ENCODE measurements at places on chromosomes 4 and X.

DNA sequence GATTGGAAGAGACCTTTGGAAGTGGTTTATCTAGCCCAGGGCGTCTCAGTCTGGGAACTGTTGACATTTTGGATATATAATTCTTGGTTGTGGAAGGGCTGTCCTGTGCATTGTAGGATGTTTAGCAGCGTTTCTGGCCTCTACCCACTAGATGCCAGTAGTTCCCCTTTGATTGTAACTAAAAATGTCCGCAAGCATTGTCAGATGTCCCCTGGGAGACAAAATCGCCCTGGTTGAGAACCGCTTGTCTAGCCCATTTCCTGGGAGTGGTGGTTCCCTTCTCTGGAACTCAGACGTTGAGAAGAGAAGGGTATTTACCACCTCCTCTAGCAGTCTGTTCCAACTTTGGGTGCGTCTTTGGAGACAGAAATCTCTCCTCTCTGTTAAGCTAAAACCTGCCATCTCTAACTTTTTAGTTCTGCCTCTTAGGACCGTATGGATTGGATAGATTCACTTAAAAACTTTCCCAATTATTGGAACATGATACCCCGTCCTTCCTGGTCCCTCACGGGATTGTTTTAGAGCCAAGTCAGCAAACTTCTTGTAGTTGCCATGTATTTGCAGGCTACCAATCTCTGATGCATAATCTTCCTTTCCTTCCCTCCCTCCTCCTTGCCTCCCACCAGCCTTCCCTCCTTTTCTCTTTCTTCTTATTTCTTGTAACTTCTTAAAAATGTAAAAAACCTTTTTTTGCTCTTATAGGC lies 13.9 kb downstream of the TMEM165 start:
- peaks cover 18% of the 10 kb centered on the region for H3K36me3 ChIP-seq
- no peak overlapping the region for H3K4me3 ChIP-seq
- peak overlapping the region; percentile 14 for H3K27ac ChIP-seq
- DNase-seq: no peak

DNA sequence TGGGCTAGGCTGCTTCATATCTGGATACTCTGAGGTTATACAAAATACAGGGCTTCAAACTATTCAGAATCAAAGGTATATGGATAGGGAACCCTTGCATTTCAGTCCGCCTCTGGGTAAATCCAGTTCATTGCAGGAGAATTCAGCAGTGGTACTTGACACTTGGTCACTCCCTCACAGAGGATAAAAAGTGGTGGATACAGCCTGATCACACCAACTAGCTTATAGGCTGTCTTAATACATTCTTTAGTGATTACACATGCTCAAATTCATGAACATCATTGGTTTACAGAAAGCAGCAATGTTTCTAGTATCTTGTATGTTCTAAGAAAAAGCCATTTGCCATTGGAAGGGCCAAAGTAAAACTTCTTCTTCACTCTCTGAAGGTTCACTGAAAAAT lies 104.8 kb upstream of the PDE5A start:
- no peaks in the 10 kb centered on the region for H3K27me3 ChIP-seq
- H3K4me3 ChIP-seq: no peak overlapping the region
- H3K27ac ChIP-seq: no peak overlapping the region
- no peaks in the 10 kb centered on the region for H3K4me1 ChIP-seq
- DNase-seq: no peak

- H3K27ac ChIP-seq: no peak overlapping the region
- DNase-seq: no peak
- no peaks in the 10 kb centered on the region for H3K36me3 ChIP-seq
- no peaks in the 10 kb centered on the region for H3K27me3 ChIP-seq
- no peak overlapping the region for H3K4me3 ChIP-seq
Measured at GRCh38 chr4:6239486-6239885, 30.2 kb upstream of the WFS1 start.

DNA sequence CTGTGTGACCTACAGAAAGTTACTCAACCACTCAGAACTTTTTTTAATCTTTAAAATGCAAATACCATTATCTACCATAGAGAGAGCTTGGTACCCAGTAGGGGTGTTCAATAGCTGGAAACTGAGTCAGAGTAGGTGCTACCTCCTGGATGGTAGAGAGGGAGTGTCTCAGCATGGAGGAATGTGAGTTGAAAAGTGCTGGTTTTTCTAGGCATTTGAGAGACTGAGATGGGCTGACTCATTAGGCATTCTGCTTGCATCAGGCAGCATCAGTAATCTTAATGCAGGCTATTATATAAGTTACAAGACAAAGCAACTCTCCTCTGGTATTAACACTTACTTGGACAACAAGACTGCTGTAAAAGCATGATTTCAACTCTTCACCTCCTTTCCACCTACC lies 70.9 kb upstream of the ARHGEF9 start:
- no peaks in the 10 kb centered on the region for H3K4me1 ChIP-seq
- no peaks in the 10 kb centered on the region for H3K36me3 ChIP-seq
- DNase-seq: peak; percentile 2
- no peaks in the 10 kb centered on the region for H3K27me3 ChIP-seq
- no peak overlapping the region for H3K4me3 ChIP-seq
- H3K27ac ChIP-seq: no peak overlapping the region

GRCh38 chr4:124703154-124703553 lies 9.4 kb downstream of the ANKRD50 start:
- H3K4me3 ChIP-seq: no peak overlapping the region
- H3K27ac ChIP-seq: no peak overlapping the region
- H3K36me3 ChIP-seq: peaks cover 6% of the 10 kb centered on the region
- H3K4me1 ChIP-seq: no peaks in the 10 kb centered on the region
- peak; percentile 56 for DNase-seq
- H3K27me3 ChIP-seq: no peaks in the 10 kb centered on the region

GRCh38 chr4:39770471-39770870 lies 72.5 kb downstream of the UBE2K start:
- H3K4me3 ChIP-seq: no peak overlapping the region
- no peaks in the 10 kb centered on the region for H3K27me3 ChIP-seq
- H3K27ac ChIP-seq: no peak overlapping the region
- DNase-seq: no peak
- peaks cover 9% of the 10 kb centered on the region for H3K4me1 ChIP-seq

DNA sequence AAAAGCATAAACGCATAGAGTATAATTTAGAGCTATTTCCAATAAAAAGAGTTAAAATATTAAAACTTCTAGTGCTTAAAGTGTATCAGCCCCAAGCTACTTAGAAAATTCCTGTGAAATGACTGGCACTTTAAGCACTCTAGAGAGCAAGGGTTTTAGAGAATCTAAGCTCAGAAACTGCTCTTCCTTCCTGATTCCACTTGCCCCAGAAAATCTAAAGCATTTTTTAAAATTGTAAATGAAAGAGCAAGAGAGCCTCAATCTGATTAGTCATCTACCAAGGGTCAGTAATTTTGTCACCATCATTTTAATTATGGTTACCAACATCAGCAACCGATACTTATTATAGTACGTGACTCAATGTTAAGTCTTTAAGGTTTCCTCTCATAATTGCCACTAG lies 25.0 kb downstream of the CTPS2 start:
- H3K27me3 ChIP-seq: no peaks in the 10 kb centered on the region
- DNase-seq: no peak
- no peak overlapping the region for H3K4me3 ChIP-seq
- H3K27ac ChIP-seq: no peak overlapping the region
- peaks cover 6% of the 10 kb centered on the region for H3K36me3 ChIP-seq

- DNase-seq: no peak
- no peaks in the 10 kb centered on the region for H3K36me3 ChIP-seq
- no peak overlapping the region for H3K4me3 ChIP-seq
- H3K4me1 ChIP-seq: no peaks in the 10 kb centered on the region
- no peak overlapping the region for H3K27ac ChIP-seq
- H3K27me3 ChIP-seq: no peaks in the 10 kb centered on the region
Measured at GRCh38 chr4:80254114-80254513, 12.3 kb upstream of the FGF5 start.

DNA sequence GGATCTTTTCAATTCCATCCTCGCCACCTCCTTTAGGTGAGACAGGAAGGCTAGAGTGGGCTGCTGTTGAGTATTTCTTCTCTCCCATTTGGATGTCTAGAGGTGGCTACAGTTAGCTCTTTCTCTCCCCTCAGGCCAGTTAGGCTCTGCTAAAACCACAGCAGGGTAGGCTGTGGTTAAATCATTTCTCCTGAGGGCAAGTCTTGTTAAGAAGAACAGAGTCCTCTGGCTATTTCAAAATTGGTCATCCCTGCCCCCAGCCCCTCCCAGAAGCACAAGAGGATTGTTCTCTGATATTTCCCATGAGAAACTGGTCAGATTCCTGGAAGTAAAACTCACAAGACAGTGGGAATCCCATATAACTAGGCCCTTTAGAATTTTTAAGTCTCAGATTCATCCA lies 1359.5 kb downstream of the TECRL start:
- H3K27me3 ChIP-seq: no peaks in the 10 kb centered on the region
- peaks cover 4% of the 10 kb centered on the region for H3K4me1 ChIP-seq
- H3K4me3 ChIP-seq: no peak overlapping the region
- no peak for DNase-seq

- no peak overlapping the region for H3K4me3 ChIP-seq
- peaks cover 21% of the 10 kb centered on the region for H3K4me1 ChIP-seq
- no peak overlapping the region for H3K27ac ChIP-seq
- DNase-seq: peak; percentile 93
Measured at GRCh38 chr4:41185614-41186592, 28.4 kb downstream of the APBB2 start.

- peaks cover 1% of the 10 kb centered on the region for H3K36me3 ChIP-seq
- no peak overlapping the region for H3K27ac ChIP-seq
- no peak for DNase-seq
Measured at GRCh38 chr4:186689476-186689875, 34.2 kb downstream of the FAT1 start.

GRCh38 chr4:85084371-85085094 lies 118.0 kb upstream of the WDFY3 start:
- H3K4me1 ChIP-seq: no peaks in the 10 kb centered on the region
- no peaks in the 10 kb centered on the region for H3K36me3 ChIP-seq
- peak; percentile 92 for DNase-seq
- H3K27ac ChIP-seq: no peak overlapping the region
- no peaks in the 10 kb centered on the region for H3K27me3 ChIP-seq

- H3K4me3 ChIP-seq: peak overlapping the region; percentile 92
- peaks cover 2% of the 10 kb centered on the region for H3K4me1 ChIP-seq
- peak overlapping the region; percentile 75 for H3K27ac ChIP-seq
- peaks cover 12% of the 10 kb centered on the region for H3K36me3 ChIP-seq
- no peak for DNase-seq
Measured at GRCh38 chr4:82891707-82892466, 934 bp upstream of the SEC31A start.

GRCh38 chr4:98652996-98653395 lies 5.4 kb downstream of the TSPAN5 start:
- DNase-seq: no peak
- H3K27ac ChIP-seq: no peak overlapping the region
- no peaks in the 10 kb centered on the region for H3K27me3 ChIP-seq
- no peaks in the 10 kb centered on the region for H3K36me3 ChIP-seq

DNA sequence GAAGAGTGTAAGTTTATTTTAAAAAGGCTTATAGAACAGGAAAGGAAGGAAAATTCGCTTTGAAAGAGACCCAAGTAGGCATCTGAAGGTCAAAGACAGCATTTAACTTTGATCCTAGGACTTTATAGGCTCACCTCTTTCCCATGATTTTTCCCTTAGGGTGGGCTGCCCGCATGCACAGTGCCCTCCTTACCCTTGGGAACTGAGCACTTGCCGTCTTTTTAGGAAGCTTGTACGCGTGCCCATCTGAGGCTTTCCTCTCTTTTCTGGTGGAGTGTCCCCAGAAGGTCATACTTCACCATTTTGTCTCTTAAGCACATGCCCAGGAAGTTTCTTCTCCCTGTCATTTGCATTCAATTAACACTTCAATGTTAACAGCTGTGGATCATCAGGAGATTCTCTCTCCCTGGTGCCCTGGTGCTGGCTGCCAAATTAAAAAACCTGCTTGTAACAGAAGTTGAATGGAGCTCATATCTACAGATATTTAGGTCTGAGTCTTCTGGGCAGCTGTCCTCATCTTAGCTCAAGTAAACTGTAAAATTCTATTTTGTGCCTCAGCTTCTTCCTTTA lies 38.4 kb upstream of the IL9R start:
- peak overlapping the region; percentile 53 for H3K27ac ChIP-seq
- no peaks in the 10 kb centered on the region for H3K36me3 ChIP-seq
- no peaks in the 10 kb centered on the region for H3K27me3 ChIP-seq
- no peak overlapping the region for H3K4me3 ChIP-seq

DNA sequence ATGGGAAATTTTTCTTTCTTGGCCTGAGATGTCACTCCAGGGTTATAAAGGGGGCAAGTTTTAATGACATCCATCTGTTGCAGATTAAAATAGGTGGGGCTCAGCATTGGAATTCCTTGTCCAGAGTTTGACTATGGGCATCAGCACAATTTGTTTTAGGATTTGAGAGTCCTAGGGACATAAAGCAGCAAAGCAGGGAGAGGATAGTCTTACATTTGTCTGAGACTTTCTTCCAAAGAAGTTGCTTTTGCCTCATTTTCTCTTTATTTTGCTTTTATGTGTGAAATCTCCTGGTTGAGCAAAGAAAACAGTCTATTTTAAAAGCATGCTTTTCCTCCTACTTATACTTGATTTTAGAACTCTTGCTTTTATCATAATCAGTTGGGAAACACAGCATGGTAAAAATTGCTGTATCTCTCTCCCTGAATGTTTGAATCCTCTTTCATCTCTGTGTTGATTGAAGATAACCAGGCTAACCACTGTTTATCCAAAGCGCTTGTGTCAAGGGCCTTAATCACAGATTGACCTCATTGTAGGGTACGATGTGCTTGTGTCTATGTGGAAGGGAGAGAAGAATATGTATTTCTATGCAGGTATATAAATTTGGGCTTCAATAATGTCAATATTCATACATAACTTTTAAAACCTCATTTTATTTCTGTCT lies 121.5 kb downstream of the ANK2 start:
- H3K4me1 ChIP-seq: no peaks in the 10 kb centered on the region
- H3K4me3 ChIP-seq: no peak overlapping the region
- H3K27ac ChIP-seq: no peak overlapping the region
- no peak for DNase-seq
- no peaks in the 10 kb centered on the region for H3K27me3 ChIP-seq
- H3K36me3 ChIP-seq: no peaks in the 10 kb centered on the region

- no peaks in the 10 kb centered on the region for H3K27me3 ChIP-seq
- H3K4me3 ChIP-seq: no peak overlapping the region
- H3K4me1 ChIP-seq: no peaks in the 10 kb centered on the region
- no peaks in the 10 kb centered on the region for H3K36me3 ChIP-seq
- no peak for DNase-seq
- H3K27ac ChIP-seq: no peak overlapping the region
Measured at GRCh38 chrX:109635146-109635545, 10.2 kb upstream of the KCNE5 start.

GRCh38 chr4:108034565-108034964 lies 44.9 kb downstream of the HADH start:
- H3K36me3 ChIP-seq: no peaks in the 10 kb centered on the region
- DNase-seq: no peak
- no peak overlapping the region for H3K4me3 ChIP-seq
- no peaks in the 10 kb centered on the region for H3K27me3 ChIP-seq
- no peak overlapping the region for H3K27ac ChIP-seq

GRCh38 chr4:152586668-152587067 lies 50.8 kb upstream of the FBXW7 start:
- no peak overlapping the region for H3K27ac ChIP-seq
- H3K27me3 ChIP-seq: no peaks in the 10 kb centered on the region
- H3K4me3 ChIP-seq: no peak overlapping the region
- H3K36me3 ChIP-seq: no peaks in the 10 kb centered on the region
